Activated T-helper 1 cell treated with anti-CD3 and anti-CD28 coated beads, Interleukin-2, amount 50 U/mL, for 16 hours (primary cell): ENCODE measurements at places on chromosomes 13 and 19.

GRCh38 chr13:93116809-93117208, 109.8 kb upstream of the GPC6 start:
- DNase-seq = no peak

GRCh38 chr13:47226516-47226915, 329.7 kb upstream of the HTR2A start:
- no peak for DNase-seq

DNA sequence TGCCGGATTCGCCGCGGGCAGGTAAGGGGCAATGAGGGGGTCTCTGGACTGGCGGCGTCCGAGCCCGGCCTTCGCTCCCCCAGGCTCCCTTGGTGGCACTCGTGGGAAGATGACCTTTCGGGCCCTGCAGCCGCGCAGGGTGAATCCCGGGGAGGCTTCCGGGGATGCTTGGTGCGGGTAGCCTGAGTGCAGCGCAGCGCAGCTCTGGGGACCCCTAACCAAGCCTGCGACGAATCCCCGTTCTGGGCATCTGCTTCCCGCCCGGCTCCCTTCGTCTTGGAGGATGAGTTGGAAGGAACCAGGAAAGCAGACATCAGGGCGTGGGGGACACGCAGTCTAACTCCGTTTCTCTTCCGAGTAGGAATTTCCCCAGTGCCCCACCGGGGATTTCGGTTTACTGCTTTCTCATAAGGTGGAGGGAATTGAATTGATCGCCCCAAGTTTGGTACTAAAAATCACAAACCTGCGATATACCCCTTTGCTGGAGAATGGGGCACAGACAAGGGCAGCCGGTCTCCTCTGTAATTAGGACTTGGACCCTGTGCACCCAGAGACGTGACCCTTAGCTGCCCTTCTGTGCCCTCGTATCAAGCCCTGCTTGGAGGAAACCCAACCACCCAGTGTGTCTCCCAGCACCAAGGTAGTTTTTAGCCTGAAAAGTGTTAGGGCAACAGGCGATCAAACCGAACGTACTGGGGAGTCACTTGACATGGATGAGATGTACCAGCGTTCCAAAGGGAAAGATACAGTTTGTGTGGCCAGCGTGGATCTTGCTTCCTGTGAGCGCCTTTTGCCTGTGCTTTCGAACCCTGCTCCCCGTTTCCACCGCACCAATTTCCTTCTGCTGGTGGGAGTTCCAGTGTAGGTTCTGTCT, 1.0 kb downstream of the GPC5 start:
- DNase-seq = no peak

GRCh38 chr13:78649997-78650716, 8.8 kb downstream of the OBI1 start:
- no peak for DNase-seq

- no peak for DNase-seq
Measured at GRCh38 chr13:64709079-64709478, 2521.1 kb downstream of the PCDH9 start.

GRCh38 chr19:1291761-1292418, 6.2 kb downstream of the EFNA2 start:
- DNase-seq = no peak
